ENCODE measurements at places on chromosomes 5 and 9.

DNA sequence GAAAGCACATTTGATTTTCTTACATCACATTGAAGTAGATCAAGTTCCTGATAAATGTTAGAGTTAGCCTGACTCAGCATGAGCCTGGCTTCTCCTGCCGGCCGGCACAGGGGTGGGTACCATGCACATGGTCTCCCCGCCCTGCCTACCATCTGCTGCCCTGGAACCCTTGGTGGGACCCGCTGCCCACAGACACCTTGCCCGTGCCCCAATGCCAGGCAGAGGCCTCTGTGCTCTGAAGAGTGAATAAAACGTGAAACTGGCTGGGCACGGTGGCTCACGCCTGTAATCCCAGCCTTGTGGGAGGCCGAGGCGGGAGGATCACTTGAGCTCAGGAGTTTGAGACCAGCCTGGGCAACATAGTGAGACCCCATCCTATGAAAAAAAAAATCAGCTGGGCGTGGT lies 17.3 kb downstream of the EXD3 start:
- peaks cover 3% of the 10 kb centered on the region for H3K36me3 ChIP-seq
- H3K4me1 ChIP-seq, result peaks cover 3% of the 10 kb centered on the region

GRCh38 chr5:180172447-180173197 lies 36.4 kb downstream of the RASGEF1C start:
- peaks cover 9% of the 10 kb centered on the region for H3K27me3 ChIP-seq
- no peak for DNase-seq
- no peak overlapping the region for H3K4me3 ChIP-seq
- H3K36me3 ChIP-seq, result no peaks in the 10 kb centered on the region
- H3K27ac ChIP-seq, result no peak overlapping the region

GRCh38 chr5:32538031-32538547 lies 47.3 kb upstream of the SUB1 start:
- H3K27ac ChIP-seq, result peak overlapping the region; percentile 79
- peak overlapping the region; percentile 44 for H3K4me3 ChIP-seq
- peaks cover 4% of the 10 kb centered on the region for H3K36me3 ChIP-seq
- H3K27me3 ChIP-seq, result no peaks in the 10 kb centered on the region
- H3K4me1 ChIP-seq, result peaks cover 42% of the 10 kb centered on the region
- peak; percentile 22 for DNase-seq

GRCh38 chr5:17314907-17315471 lies 97.6 kb downstream of the BASP1 start:
- no peaks in the 10 kb centered on the region for H3K4me1 ChIP-seq
- H3K27me3 ChIP-seq, result no peaks in the 10 kb centered on the region
- no peak for DNase-seq
- H3K27ac ChIP-seq, result no peak overlapping the region
- H3K4me3 ChIP-seq, result no peak overlapping the region
- H3K36me3 ChIP-seq, result no peaks in the 10 kb centered on the region

DNA sequence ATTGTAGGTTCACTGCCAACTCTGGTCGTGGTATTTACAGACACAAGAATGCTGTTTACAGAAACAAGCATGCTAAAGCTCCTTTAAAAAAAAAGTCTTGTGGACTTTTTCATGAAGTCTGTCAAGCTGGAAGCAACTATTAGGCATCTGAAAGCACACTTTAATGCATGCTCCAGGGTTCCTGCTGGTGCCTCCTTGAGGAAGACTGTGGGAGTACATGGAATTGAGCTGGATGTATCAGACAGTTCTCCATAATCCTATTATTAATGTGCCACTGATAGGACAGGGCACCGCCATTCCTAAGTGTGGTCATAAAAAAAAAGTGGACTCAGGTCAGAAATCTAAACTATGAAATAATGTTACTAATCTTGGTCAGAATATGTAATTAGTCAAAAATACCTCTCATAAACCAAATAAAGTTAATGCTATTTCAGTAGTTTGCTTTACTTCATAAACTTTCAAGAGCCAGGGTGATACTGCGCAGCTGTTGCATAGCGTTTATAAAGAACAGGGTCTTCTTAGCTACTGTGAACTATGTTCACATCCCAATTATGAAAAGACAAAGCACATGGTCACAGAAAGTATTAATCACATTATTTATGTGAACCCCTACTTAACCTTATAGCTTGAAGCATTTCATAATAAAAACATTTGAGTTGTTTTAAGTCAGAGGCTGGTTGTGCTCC lies 390.8 kb upstream of the PTGER4 start:
- H3K4me3 ChIP-seq, result no peak overlapping the region
- H3K27ac ChIP-seq, result no peak overlapping the region
- H3K36me3 ChIP-seq, result no peaks in the 10 kb centered on the region

- H3K27ac ChIP-seq, result no peak overlapping the region
- DNase-seq, result no peak
- peaks cover 22% of the 10 kb centered on the region for H3K4me1 ChIP-seq
- H3K36me3 ChIP-seq, result peaks cover 22% of the 10 kb centered on the region
Observed at GRCh38 chr9:121204611-121205010, 2.9 kb upstream of the RAB14 start.

DNA sequence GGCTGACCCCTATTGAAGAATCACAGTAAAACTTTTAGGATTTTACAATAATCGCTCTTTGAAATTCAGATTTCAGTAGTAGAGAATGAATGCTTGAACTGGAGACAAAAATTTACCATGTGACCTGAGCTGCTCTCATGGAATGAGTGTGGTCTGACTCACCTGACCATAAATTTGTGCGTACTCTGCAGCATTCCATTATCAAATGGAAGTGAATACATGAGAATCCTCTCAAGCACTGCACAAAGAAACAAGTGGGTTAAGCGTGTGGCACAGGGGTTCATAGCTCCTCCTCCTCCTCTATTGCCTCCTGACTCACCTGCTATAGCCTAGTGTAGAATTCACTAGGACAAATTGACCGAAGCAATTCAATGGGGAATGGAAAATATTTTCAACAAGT lies 269.8 kb upstream of the CDH9 start:
- H3K4me3 ChIP-seq, result no peak overlapping the region
- no peaks in the 10 kb centered on the region for H3K36me3 ChIP-seq
- DNase-seq, result no peak
- no peaks in the 10 kb centered on the region for H3K4me1 ChIP-seq
- no peak overlapping the region for H3K27ac ChIP-seq
- H3K27me3 ChIP-seq, result no peaks in the 10 kb centered on the region

DNA sequence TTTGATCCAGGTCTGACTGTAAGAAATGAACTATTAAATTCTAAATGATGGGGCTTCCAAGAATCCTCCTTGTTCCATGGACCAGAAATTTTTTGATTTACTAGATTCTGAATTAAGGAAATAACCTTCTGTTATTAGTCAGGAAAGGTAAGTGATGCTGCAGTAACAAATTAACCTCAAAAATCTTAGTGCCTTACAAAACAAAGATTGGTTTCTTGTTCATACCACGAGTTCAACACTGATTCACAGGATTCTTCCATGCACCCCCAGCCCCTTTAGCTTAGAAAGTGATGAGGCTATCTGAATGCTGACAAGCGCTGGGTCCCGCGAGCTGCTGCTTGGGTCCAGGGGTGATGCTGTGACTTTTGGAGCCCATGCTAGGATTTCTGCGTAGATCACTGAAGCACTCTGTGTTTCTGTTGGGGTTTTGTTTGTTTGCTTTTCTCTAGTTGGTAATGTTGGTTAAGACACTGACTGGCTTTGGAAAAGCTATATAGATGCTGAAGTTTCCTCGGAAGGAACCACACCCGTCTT lies 52.3 kb downstream of the COL15A1 start:
- no peak for DNase-seq
- H3K4me1 ChIP-seq, result peaks cover 14% of the 10 kb centered on the region
- H3K36me3 ChIP-seq, result no peaks in the 10 kb centered on the region
- no peak overlapping the region for H3K27ac ChIP-seq
- no peak overlapping the region for H3K4me3 ChIP-seq

GRCh38 chr9:94887721-94888120 lies 161.2 kb downstream of the AOPEP start:
- H3K4me3 ChIP-seq, result no peak overlapping the region
- H3K4me1 ChIP-seq, result no peaks in the 10 kb centered on the region
- no peak overlapping the region for H3K27ac ChIP-seq
- peaks cover 3% of the 10 kb centered on the region for H3K36me3 ChIP-seq

DNA sequence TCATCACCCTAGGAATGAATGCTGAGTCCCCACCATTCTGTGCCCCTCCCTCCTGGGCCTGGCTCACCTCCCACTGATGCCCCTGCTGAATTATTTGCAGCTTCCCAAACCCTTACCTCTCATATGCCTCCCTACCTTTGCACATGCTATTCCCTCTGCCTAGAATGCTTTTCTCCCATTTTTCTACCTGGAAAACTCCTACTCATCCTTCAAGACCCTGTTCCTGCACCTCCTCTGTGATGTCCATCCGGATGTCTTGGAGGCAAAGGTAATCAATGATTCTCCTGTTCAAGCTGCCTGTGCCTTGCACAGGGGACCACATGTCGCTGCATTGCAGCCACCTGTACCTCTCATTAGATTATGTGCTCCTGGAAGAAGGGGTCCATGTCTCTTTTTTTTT lies 104.8 kb upstream of the LMX1B start:
- H3K36me3 ChIP-seq, result peaks cover 10% of the 10 kb centered on the region
- H3K4me3 ChIP-seq, result no peak overlapping the region
- no peaks in the 10 kb centered on the region for H3K27me3 ChIP-seq
- no peak overlapping the region for H3K27ac ChIP-seq
- DNase-seq, result no peak

- no peak for DNase-seq
- no peak overlapping the region for H3K4me3 ChIP-seq
- peaks cover 63% of the 10 kb centered on the region for H3K27me3 ChIP-seq
- no peaks in the 10 kb centered on the region for H3K36me3 ChIP-seq
- no peak overlapping the region for H3K27ac ChIP-seq
Observed at GRCh38 chr9:124489222-124489621, 18.0 kb downstream of the NR5A1 start.

- H3K27me3 ChIP-seq, result no peaks in the 10 kb centered on the region
- peaks cover 2% of the 10 kb centered on the region for H3K36me3 ChIP-seq
Observed at GRCh38 chr5:139133282-139133681, 64.9 kb downstream of the SIL1 start.

GRCh38 chr9:137070201-137070905 lies at the start of gene SAPCD2:
Gene SAPCD2, minus strand, starts transcription at chr9:137070557. Its CDS starts 97 bp downstream, at chr9:137070460.
- peaks cover 8% of the 10 kb centered on the region for H3K36me3 ChIP-seq
- peak within 1 kb of the TSS; percentile 79 for H3K27ac ChIP-seq
- peak; percentile 80 for DNase-seq
- H3K27me3 ChIP-seq, result no peaks in the 10 kb centered on the region

DNA sequence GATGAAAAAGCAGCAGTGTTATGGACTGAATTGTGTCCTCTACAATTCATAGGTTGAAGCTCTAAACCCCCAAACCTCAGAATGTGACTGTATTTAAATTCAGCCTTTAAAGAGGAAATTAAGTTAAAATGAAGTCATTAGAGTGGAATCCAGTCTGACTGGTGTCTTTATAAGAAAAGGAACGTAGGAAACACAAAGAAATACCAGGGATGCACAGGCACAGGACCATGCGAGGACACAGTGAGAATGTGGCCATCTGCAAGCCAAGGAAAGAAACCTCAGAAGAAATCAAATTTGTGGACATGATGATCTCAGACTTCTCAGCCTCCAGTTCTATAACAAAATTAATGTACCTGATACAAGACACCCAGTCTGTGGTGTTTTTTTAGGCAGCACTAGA lies 971.2 kb upstream of the CDH9 start:
- no peaks in the 10 kb centered on the region for H3K27me3 ChIP-seq
- no peak overlapping the region for H3K27ac ChIP-seq
- no peak for DNase-seq
- H3K4me1 ChIP-seq, result no peaks in the 10 kb centered on the region

- H3K36me3 ChIP-seq, result no peaks in the 10 kb centered on the region
- H3K27ac ChIP-seq, result no peak overlapping the region
- no peak overlapping the region for H3K4me3 ChIP-seq
- peaks cover 9% of the 10 kb centered on the region for H3K4me1 ChIP-seq
- peaks cover 49% of the 10 kb centered on the region for H3K27me3 ChIP-seq
Observed at GRCh38 chr5:132275367-132276220, 18.1 kb downstream of the PDLIM4 start.

DNA sequence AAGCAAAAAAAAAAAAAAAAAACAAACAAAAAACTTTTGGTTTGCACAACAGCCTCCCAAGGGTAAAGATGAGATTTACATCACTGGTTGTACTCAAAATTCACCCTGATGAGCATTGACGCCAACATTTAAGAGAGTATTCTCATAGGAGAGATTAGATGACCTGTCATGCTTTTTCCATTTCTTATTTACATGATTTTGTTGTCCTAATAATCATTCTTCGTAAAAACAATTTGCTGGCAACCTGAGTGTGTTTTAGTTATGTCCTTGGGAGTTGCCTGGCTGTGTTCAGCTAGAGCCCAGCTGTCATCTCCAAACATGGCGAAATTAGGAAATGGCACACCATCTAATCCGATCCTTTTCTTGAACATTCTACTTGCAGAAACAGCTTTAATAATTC lies 186.4 kb upstream of the MRPS30 start:
- no peaks in the 10 kb centered on the region for H3K36me3 ChIP-seq
- DNase-seq, result no peak
- H3K27me3 ChIP-seq, result no peaks in the 10 kb centered on the region
- no peak overlapping the region for H3K4me3 ChIP-seq
- no peaks in the 10 kb centered on the region for H3K4me1 ChIP-seq

DNA sequence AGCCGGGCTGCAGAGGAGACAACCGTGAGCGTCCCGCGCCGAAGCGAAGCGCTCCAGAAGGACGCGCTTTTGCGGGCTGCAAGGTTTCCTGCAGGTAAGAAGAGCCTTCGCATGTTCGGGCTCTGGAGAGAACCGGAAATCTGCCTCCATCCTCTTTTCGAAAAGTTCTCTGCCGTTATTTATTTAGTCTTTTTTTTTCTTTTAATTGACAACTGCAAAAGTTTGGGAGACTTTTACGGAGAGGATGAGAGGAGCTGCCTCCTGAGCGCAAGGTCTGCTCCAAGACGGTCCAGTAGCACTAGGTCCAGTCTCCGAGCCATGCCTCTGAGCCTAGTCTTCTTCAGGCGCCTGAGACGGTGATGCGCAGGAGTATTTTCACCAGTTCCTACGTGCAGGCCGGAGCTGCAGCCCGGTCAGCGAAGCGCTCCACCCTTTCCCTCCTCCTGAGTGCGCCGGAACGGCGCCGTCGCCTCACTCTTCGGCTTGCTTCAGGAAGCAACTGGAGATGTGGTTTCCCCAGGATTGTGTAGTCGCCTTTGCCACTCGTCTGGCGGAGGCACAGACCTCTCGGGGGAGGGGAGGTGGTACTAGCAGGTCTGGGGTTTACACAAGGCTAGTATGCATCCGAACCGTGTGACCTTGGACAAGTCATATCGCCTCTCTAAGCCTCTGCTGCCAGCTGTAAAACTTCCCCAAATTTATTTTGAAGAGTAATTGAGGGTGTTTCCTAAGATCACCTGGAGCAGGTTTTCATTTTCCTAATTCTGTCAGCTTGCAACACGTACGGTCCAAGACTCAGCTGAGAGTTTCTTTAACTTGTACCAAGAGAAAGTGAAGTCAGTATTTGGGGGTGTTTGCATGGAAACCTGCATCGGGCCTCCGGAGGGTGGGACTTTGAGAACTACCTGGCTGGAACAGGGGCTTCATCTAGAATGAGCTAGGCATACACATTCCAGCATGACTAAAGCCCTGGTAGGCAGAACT lies 4.5 kb downstream of the POU4F3 start:
- H3K36me3 ChIP-seq, result no peaks in the 10 kb centered on the region
- H3K27me3 ChIP-seq, result peaks cover 100% of the 10 kb centered on the region
- no peak for DNase-seq
- H3K27ac ChIP-seq, result no peak overlapping the region
- peaks cover 13% of the 10 kb centered on the region for H3K4me1 ChIP-seq

- H3K27ac ChIP-seq, result no peak overlapping the region
- peaks cover 17% of the 10 kb centered on the region for H3K4me1 ChIP-seq
- no peak overlapping the region for H3K4me3 ChIP-seq
Observed at GRCh38 chr9:5820425-5820824, 12.5 kb downstream of the ERMP1 start.

GRCh38 chr5:149732324-149733128 lies 2.4 kb downstream of the PPARGC1B start:
- peaks cover 8% of the 10 kb centered on the region for H3K36me3 ChIP-seq
- peak overlapping the region; percentile 92 for H3K4me3 ChIP-seq
- H3K27me3 ChIP-seq, result no peaks in the 10 kb centered on the region
- H3K4me1 ChIP-seq, result no peaks in the 10 kb centered on the region
- no peak for DNase-seq
